Neuronal stem cell (in vitro differentiated cells): ENCODE measurements at places on chromosomes 6 and 20.
A peak's percentile ranks its signal among the peaks of the same experiment; 100 is the strongest.

DNA sequence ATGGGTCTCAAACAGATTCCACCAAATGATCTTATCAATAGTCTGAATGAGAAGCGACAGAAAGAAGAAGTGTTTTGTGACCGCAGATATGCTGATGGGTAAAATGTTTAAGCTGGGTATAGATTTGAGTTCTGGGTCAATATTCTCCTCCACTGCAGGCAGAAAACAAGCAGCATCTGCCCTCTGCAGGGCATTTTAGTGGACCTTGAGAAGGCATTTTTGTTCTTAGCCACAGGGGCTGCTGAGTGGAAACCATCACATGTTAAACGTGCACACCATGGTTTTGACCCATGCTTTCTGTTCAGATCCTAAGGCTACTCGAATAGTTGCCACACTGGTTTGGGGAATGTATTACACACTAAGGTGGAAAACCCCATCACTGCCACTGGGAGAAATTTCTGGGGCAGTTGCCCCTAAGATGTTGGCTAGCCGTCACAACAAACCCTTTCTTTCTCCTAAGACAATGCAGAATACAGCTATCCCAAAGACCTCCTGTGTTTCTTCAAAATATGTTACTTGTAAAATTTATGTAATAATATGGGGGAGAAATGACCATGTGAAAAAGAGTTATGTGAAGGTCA lies 5.5 kb downstream of the POU3F2 start:
- DNase-seq, result peak; percentile 33

DNA sequence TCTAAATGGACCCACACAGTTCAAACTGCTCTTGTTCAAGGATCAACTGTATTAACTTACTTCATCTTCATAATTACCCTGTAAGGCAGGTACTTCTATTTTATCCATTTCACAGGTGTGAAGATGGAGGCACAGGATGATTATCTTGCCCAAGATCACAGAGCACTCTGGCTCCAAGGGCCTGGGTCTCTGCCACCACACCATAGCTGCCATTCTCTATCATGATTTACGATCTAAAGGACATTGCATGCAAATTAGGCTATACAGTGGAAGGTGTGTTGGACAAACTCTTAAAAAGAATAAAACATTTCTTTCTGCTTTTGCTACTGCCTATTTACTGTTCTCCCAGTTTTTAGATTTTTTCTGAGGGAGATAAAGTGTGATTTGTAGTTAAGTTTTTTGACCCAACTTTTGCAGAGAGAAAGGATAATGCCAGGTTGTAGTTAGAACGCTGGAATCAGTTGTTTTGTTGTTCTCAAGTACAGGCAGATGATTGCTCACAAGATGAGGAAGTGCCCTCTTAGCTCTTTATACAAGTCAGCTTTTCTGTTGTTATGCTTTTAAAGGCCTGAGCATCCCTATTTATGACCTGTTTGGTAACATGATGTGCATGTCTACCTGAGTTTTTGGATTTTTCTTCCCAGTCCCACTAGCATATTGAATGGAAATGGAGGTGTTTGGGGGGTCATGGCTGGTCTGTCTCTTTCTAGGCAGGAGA lies 247.9 kb downstream of the ZFAND3 start:
- no peak for DNase-seq

- no peak for DNase-seq
Measured at GRCh38 chr6:27288136-27289044, 23.7 kb downstream of the POM121L2 start.

DNA sequence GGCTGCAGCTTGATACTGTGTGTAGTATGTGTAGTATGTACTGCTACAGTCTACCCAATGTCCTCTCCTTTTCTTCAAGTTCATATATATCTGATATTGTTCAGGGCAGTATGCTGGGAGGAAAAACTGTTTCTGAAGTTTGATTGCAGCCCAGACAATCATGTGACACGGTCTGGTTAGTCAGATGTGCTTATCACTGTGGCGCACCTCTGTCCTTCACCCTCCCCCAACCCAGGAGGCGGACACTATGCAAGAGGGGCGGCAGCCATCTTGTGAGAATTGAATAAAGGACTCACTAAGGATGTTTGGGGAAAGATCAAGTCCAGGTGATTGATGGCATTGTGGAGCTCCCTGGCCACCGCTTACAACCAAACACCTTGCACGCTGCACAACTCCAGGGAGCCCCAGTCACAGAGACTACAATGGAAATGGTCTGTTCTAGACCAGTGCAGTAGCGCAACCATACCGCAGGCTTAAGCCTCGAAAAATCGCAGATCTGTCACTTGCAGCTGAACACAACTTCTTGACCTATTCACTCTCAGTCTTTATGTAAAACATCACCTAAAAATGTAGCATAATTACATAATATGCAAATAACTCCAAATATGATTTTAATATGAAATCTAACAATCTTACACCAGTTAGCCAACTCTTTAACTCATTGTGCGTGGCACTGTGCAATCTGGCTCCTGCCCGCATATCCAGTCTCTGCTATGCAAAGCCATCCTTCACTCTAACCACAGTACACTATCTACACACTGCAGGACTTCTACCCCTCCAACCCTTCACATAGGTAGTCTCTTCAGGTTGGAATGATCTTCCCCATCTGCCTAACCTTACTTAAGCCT lies 79.3 kb downstream of the VGLL2 start:
- DNase-seq, result no peak

DNA sequence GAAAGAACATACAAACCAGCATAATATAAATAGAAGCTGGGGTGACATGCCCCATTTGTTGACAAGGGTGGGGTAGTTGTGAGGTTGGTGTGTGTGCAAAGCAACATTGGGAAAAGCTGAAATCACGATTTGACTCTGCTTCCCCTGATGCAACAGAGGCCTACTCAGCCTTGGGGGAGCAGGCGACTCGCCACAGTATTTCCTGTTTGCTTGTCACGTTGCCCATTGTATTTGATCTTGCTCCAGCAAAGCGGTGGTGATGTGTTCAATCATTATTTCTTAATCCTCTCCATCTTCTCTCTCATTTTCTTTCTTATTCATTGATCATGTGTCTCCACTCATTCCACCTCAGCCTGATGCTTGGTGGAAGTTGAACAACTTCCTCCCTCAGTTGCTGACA lies 165.8 kb upstream of the CITED2 start:
- DNase-seq, result no peak

GRCh38 chr6:142178129-142178528 lies 31.1 kb downstream of the VTA1 start:
- DNase-seq, result no peak

DNA sequence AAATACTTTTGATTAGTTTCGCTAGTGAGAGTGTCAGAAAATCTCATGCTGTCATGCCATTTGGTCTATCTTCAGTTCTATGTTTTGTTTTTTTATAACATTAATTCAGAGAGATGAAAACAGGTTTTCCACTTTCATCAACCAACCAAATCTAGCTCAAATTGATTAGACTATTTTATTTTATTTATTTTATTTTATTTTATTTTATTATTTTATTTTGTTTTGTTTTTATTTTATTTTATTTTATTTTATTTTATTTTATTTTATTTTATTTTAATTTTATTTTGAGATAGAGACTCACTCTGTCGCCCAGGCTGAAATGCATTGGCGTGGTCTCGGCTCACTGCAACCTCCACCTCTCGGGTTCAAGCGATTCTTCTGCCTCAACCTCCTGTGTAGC lies 1391.0 kb upstream of the ADGRB3 start:
- DNase-seq, result no peak

DNA sequence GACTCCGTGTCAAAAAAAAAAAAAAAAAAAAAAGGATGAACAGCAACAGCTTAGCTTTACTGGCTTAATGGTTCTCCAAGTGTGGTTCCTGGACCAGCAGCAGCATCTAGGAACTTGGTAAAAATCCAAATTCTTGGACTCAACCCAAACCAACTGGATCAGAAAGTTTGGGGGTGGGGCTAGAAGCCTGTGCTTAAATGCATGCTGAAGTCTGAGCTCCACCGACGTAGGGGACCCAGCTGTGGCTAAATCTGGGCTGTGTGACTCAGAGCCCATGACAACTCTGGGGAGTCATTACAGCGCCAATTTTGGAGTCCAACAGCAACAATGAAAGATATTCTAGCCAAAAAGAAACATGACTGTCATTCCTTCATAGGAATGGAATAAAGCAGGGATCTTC lies 13.6 kb upstream of the CHD6 start:
- no peak for DNase-seq

GRCh38 chr6:45132059-45132458 lies 196.1 kb upstream of the RUNX2 start:
- DNase-seq, result no peak

DNA sequence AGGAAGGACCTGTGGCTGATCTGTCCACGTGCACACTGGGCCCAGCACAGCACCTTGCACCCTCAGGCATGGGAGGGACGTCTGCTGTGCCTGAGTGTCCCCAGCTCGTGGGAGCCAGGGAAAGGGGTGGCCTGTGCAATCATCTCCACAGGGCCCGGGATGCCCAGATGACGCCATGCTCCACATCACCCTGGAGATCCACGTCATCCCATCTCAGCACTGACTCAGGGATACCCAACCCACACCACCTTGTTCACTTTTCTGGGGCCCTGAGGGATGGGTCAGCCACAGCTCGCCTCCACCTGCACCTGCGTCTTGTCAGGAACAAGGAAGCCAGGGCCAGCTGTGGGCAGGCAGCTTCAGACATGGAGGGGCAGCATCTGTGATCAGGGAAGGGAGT lies 48.2 kb downstream of the RAB44 start:
- DNase-seq, result no peak

DNA sequence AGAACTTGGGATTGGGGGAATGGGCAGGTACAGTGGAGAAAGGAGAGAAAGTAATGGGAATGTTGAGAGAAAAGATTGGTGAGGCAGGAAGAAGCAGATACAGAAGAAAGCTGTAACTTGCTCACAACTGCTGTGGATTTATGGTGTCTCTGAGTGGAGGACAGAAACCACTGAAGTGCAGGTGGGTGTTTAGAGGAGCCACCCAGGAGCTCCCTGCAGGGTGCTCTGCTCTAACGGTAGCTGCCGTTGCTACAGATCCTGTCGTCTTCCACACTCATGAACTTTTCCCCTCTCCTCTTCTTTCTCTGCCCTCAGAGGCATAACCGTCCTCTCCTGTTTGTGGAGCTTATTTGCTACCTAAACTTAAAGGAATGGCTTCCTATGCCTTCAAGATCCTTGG lies 27.5 kb upstream of the MAPK13 start:
- DNase-seq, result no peak

- DNase-seq, result no peak
Measured at GRCh38 chr6:34390531-34391472, 1.7 kb downstream of the NUDT3 start.

- DNase-seq, result no peak
Measured at GRCh38 chr6:35047265-35048011, 93.7 kb downstream of the TCP11 start.

DNA sequence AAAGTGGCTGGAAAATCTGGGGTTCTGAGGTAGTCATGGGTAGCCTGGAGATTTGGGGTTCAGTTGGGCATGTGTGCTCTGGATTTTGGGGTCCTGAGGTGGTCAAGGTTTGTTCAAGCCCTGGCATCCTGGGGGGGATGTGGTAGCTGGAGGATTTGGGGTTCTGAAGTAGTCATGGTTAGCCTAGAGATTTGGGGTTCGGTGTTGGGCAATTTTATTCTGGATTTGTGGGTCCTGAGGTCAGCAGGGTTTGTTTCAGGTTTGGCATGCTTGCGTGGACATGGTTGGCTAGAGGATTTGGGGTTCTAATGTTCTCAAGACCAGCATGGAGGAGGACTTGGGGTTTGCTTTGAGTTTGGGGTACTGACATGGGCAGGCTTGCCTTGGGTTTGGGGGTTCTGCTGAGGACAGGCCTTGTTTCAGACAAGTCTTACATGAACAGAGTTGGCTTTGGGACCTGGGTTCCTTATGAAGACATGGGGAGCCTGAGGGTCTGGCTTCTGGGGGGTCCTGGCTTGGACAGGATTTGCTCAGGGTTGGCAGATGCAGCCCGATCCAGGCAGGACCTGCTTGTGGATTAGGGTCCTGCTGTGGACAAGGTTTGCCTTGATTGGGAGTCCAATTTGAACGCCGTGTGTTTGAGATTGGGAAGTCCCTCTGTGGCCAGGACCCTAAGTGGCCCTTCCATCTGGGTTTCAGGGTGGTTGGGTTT lies 906 bp downstream of the ANKRD60 start:
- no peak for DNase-seq

DNA sequence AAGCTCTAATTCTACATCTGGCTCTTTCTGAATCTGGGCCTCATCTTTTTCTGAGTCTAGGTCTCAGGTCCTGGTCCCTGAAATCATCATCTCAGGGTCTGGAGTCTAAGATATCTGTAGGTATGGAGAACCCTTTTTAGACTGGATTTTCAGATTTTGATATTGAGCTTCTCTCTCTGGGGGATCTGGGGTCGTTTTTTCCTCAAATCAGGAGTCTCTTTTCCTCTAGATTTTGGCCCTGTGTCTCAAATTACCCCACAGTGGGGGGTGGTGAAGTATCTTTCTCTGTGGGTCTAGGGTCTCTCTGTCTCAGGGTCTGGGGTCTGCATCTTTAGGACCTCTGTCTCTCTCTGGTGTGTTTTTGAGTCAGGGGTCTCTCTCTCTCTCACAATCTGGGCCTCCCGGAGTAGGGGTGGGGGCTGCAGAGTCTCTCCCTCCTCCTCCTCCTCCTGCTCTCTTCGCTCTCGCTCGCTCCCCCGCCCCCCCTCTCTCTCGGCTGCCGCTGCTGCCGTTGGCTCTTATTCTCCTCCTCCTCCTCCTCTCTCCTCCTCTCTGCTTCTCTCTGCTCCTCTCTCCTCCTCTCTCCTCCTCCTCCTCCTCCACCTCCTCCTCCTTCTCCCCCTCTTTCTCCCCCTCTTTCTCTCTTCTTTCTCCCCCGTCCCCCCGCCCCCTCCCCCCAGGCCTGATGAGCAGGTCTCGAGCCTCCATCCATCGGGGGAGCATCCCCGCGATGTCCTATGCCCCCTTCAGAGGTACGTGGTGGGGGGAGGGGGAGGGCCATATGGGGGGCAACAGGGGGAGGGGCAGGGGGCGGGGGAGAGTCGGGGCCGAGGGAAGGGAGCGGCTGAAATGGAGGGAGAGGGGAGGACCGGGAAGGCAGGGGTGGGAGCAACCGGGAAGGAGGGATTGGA lies at the start of gene SYNGAP1:
SYNGAP1 (plus strand) TSS at position 486 of the 911 bp plus-strand sequence; CDS start at position 686, 200 bp downstream.
- DNase-seq, result no peak

- DNase-seq, result no peak
Measured at GRCh38 chr20:18638768-18639167, 50.9 kb downstream of the DTD1 start.

DNA sequence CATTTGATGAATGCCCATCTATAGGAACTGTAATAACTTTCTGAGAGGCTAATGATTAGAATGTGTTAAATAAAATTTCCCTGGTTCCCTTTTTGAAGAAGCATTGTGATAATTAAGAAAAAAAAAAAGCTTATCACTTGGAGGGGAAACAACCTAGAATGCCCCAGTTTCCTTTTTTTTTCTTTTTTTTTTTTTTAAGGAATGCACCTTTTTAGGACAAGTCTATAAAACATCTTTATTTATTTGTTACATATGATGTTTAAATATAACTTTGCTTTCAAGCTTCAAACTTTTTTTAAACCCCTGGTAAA lies 7.3 kb upstream of the MRPS10 start:
- DNase-seq, result no peak
